ENCODE measurements at places on chromosomes 6 and 20.

DNA sequence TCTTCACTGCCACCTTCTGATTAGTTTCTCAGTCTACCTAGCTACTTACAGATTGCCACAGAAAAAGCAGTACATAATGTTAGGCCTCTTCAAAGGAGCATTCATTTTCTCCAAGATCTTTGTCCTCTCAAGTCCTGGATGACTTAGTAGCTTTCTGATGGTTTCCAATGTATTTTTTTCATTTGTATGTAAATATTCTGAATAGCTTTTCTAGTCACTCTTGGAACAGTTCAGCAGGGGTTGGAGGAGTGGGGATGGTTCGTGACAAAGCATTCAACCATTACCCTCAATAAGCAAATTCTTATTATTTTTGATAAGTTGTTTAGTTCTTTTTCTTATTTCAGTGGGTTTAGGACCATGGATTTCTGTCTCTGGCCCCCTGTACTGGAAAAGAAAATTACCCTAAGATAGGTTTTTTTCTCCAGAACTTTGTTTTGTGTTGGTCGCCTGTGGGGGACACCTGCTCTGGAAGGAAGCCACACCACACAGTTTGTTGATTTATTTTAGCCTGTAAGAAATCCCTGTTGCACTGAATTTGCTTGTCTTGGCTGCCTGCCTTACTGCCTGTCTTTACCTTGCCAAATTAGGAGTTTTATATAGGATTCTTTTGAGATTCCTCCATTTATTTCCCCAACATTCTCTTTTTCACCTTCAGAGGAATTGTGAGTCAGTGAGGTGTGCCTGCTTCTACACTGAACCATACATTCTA is 247.9 kb downstream of the RFPL4B start:
- no peak for DNase-seq

GRCh38 chr6:22164236-22164635 is 132.6 kb downstream of the PRL start:
- DNase-seq: no peak

- DNase-seq: no peak
Observed at GRCh38 chr6:145887969-145888368, 73.4 kb upstream of the FBXO30 start.

- no peak for DNase-seq
Observed at GRCh38 chr6:3350252-3350796, 91.6 kb downstream of the PSMG4 start.

DNA sequence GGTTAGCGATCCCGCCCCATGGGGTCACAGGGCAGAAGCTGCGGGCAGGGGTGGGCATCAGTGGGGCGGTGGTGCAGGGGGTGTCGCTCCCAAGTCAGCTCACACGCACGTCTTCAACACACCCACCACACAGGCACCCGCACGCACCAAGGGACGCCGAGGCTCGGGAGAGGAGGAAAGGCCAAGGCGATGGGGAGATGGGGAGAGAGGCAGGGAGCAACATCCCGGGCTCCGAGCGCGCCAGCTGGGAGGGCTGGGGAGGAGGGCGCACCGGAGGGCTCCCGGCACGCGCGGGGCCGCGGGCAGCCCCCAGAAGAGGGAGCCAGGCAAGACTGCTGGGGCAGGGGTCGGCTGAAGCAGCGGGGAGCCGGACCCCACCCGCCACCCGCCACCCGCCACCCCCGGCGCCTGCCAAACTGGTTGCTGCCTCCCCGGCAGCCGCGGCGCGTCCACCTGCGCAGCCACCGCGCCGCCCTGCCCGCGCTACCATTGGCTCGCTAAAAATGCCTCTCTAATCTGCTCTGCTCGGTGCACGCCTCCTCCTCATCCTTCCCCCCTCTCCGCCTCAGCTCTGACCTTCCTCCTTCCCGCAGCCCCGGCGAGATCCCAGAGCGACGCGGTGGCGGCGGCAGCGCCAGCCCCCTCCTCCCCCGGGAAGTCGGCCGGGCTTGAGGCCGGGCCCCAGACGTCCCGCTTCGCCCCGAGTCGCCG is at the start of gene PACSIN1:
PACSIN1 (plus strand) TSS at position 546 of the 711 bp plus-strand sequence. CDS start 60,230 bp downstream, outside the sequence.
- no peak for DNase-seq

DNA sequence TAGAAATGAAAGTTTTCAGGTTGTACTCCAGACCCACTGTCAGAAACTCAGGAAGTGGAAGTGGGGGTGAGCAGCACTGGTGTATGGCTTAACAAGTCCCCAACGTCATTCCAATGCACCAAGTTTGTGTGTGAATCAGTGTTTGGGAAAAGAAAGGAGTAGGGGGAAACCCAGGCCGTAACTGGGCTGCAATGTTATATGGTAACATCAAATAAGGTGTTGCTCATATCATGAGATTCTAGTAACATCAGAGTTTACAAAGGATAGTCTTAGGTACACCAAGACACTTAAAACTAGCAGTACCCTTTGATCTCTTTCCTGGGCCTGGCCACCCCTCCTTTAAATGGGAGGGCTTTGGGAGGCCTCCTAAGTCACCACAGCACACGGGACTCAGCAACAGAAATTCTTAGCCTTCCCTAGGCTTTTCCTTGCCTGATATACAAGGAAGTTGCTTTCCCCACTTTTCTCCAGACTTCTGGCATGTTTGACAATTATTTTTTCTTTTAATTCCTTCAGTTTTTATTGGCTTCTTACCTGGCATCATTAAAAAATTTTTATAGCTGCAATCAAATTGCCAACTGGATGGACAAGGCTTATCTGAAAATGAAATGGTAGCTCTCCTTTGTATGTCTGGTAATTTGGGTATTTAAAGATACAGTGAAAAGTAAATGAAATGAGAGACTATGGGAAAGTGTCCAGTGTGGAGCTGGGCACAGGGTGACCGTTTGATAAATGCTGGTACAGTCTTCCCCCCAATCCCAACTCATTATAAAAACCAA is 15.1 kb downstream of the E2F3 start:
- DNase-seq: no peak

- DNase-seq: peak; percentile 6
Observed at GRCh38 chr6:98672681-98673475, 161.5 kb upstream of the POU3F2 start.

Data from NCI-H446 (cell line).